ENCODE measurements at places on chromosomes 12 and 14. TPM values are rescaled to one million over a fixed set of nuclear protein-coding genes. Genes with fewer than 3 reads are reported as not detected.

Gene ACRBP
- 1.0 TPM for total RNA-seq

Gene PAH
- total RNA-seq: 2.8 TPM

Gene NTF3
- total RNA-seq: not detected

Gene GNPTAB
- 41.4 TPM for total RNA-seq

Gene PRB2
- total RNA-seq: not detected

Gene CLEC4C
- not detected for total RNA-seq

Gene RPL10L
- not detected for total RNA-seq

Gene CPNE8
- 14.2 TPM for total RNA-seq

DNA sequence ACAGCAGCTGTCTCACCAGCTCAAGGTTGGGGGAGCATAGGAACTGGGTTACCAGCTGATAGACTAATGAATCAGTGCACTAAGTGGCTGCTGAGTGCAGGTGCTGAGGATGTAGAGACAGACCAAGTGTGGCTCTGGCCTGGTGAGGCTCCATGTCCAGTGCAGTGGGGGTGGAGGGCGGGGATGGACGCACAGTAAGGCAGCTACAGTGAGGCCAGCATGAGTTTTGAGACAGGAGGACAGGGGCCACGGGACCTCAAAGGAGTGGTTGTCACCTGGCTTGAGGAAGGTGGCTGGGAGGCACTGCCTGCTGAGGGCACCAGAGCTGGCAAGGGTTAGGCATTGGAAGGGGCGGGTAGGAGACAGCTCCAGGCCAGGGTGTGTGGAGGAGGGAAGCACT is 37.0 kb downstream of the SYNE3 start:
- H3K36me3 ChIP-seq: no peaks in the 10 kb centered on the region
- no peak overlapping the region for H3K27ac ChIP-seq
- no peak for DNase-seq
- no peak overlapping the region for H3K4me3 ChIP-seq
- H3K4me1 ChIP-seq: peaks cover 20% of the 10 kb centered on the region

DNA sequence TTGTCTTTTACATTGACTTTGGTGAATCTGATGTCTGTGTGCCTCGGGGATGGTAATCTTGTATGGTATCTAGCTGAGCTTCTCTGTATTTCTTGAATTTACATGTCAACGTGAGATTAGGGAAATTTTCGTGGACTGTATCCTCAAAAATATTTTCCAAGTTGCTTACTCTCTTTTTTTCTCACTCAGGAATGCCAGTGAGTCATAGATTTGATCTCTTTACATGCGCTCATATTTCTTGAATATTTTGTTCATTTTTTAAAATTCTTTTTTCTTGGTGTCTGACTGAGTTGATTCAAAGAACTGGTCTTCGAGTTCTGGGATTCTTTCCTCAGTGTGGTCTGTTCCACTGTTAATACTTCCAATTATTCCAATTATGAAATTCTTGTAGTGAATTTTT is 207.7 kb downstream of the RAD51B start:
- H3K4me3 ChIP-seq: no peak overlapping the region
- no peaks in the 10 kb centered on the region for H3K27me3 ChIP-seq
- no peak overlapping the region for H3K27ac ChIP-seq
- DNase-seq: no peak

- no peaks in the 10 kb centered on the region for H3K4me1 ChIP-seq
- H3K36me3 ChIP-seq: no peaks in the 10 kb centered on the region
Measured at GRCh38 chr12:89427508-89428156, 75.3 kb upstream of the DUSP6 start.

GRCh38 chr12:110622582-110622981 is 8.7 kb downstream of the TCTN1 start:
- H3K4me1 ChIP-seq: no peaks in the 10 kb centered on the region
- no peaks in the 10 kb centered on the region for H3K27me3 ChIP-seq

GRCh38 chr12:117872546-117873169 is 96.1 kb downstream of the KSR2 start:
- no peak for DNase-seq
- H3K27ac ChIP-seq: no peak overlapping the region
- no peaks in the 10 kb centered on the region for H3K36me3 ChIP-seq
- H3K4me1 ChIP-seq: peaks cover 14% of the 10 kb centered on the region
- no peaks in the 10 kb centered on the region for H3K27me3 ChIP-seq
- H3K4me3 ChIP-seq: no peak overlapping the region

DNA sequence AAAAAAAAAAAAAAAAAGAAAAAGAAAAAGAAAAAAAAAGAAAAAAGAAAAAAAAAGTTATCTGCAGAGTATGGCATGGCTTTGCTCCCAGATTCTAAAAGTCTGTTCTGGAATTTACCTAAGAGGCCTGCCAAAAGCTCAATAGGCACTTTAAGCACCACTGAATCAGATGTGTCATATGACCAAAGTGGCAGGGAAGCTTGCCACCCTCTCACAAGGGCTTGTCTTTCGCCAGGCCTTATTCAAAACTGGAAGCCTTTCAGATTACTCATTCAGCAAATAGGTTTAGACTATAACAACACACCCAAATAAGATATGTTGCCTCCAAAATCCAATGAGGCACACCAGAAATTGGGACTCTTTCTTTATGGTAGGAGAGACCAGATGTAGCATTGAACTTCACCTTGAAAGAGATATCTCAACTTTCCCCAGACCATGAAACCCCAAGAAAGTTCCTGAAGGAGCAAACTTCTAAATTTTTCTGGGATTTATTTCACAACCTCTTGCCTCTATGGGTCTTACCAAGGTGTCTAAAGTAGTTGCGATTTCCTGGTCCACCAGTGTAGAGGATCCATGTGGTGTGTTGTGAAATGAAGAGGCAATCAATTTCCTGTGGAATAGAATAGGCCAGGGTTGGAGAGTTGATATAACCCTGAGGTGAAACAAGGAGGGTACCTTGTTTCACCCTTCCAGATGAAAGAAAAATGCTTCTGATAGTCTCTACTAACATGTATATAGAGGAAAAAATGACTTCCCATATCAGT is 218.8 kb downstream of the DAD1 start:
- no peaks in the 10 kb centered on the region for H3K36me3 ChIP-seq
- H3K27ac ChIP-seq: no peak overlapping the region
- no peak overlapping the region for H3K4me3 ChIP-seq
- no peak for DNase-seq
- no peaks in the 10 kb centered on the region for H3K4me1 ChIP-seq
- peaks cover 17% of the 10 kb centered on the region for H3K27me3 ChIP-seq

DNA sequence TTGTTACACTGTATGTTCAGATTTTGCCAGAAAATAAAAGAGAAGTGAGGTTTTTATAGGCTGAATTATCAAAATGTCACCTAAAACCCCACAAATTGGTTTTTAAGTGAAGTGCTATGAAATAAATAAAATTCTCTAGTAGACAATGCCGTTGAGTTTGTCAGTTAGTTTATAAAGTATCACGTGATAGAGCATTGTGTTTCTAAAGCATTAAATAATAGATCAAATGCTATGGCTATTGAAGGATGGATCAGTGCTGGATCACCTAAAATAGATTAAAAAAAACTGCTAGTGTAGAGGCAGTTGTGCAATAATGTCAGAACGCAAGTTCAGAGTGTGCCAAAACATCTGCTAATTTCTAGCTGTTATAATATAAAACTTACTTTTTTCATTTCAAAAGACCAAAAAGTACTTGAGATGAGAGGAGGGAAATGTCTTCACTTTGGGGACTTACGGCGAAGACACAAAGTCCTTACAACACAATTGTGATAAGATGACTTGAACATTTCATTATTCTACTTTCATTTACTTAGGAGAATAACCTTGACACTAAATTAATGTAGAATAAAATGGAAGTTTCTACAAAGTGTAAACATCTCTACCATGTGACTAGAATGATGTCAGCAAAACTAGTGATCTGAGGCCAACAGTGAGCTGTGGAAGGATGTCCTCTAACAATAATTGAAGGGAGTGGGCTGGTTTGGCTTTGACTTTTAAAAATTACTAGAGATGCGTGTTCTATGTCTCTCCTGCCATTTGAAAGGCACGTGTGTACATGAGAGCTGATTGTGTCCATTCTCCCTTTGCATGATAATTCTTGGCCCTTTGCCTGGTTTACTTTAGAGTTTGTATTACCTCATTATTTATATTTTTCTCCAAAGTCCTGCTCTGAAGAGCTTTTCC is 154.4 kb upstream of the PDE3A start:
- H3K27me3 ChIP-seq: no peaks in the 10 kb centered on the region
- no peak overlapping the region for H3K27ac ChIP-seq
- no peak overlapping the region for H3K4me3 ChIP-seq
- H3K36me3 ChIP-seq: no peaks in the 10 kb centered on the region
- H3K4me1 ChIP-seq: peaks cover 16% of the 10 kb centered on the region
- no peak for DNase-seq

GRCh38 chr14:55752580-55753390 is 172.8 kb downstream of the KTN1 start:
- H3K4me3 ChIP-seq: no peak overlapping the region
- no peak for DNase-seq
- H3K27ac ChIP-seq: 0 out of 2 replicates have a peak overlapping the region, but pooled peaks have one; percentile 7

GRCh38 chr12:66041651-66042363 is 88.7 kb downstream of the LLPH start:
- H3K27ac ChIP-seq: no peak overlapping the region
- no peaks in the 10 kb centered on the region for H3K27me3 ChIP-seq
- peaks cover 9% of the 10 kb centered on the region for H3K4me1 ChIP-seq
- no peak for DNase-seq

- DNase-seq: no peak
- H3K36me3 ChIP-seq: no peaks in the 10 kb centered on the region
- H3K27me3 ChIP-seq: no peaks in the 10 kb centered on the region
- no peak overlapping the region for H3K27ac ChIP-seq
- no peak overlapping the region for H3K4me3 ChIP-seq
- no peaks in the 10 kb centered on the region for H3K4me1 ChIP-seq
Measured at GRCh38 chr12:118742431-118742830, 238.9 kb upstream of the SRRM4 start.

GRCh38 chr14:74223016-74223415 is 16.2 kb upstream of the VSX2 start:
- no peak overlapping the region for H3K4me3 ChIP-seq
- peaks cover 4% of the 10 kb centered on the region for H3K4me1 ChIP-seq
- H3K36me3 ChIP-seq: no peaks in the 10 kb centered on the region
- H3K27me3 ChIP-seq: no peaks in the 10 kb centered on the region

GRCh38 chr12:43167691-43168090 is 384.3 kb downstream of the ADAMTS20 start:
- no peaks in the 10 kb centered on the region for H3K36me3 ChIP-seq
- H3K27ac ChIP-seq: no peak overlapping the region
- H3K27me3 ChIP-seq: no peaks in the 10 kb centered on the region

DNA sequence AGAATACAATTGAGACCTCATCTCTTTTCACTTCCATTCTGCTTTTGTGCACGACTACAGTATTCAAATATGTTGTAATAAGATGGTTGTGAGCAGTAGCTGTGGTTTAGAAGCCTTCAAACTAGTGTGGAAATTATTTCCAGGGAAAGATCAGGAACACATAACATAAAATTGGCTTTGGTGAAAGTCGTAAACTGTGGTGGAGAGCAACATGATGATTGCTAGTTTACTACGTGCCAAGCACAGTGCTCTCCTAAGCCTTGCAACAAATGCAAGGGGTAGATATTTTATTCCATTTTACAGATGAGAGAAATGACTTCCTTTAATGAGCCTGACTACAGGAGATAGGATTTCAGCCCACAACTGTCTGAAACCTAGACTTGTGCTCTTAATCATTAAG is 172.4 kb upstream of the LMNTD1 start:
- no peaks in the 10 kb centered on the region for H3K4me1 ChIP-seq
- no peak overlapping the region for H3K4me3 ChIP-seq
- no peaks in the 10 kb centered on the region for H3K36me3 ChIP-seq
- H3K27ac ChIP-seq: no peak overlapping the region

DNA sequence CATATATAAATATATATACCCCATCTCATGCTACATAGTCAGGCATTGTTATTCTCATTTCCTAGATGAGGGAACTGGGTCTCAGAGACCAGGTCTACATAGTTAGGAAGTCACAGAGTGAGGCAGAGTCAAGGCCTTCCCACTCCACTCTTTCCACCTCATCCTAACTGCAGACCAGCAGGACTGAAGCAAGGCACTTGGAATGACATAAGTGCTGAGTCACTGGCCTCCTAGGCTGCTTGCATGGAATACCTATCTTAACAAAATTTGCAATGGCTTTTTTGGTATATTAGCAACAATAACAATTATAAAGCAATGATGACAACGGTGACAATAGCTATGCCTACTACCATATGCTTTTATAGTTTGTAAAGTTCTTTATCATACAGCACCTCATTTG is 5.4 kb upstream of the ANO4 start:
- no peaks in the 10 kb centered on the region for H3K27me3 ChIP-seq
- no peak overlapping the region for H3K4me3 ChIP-seq
- peaks cover 8% of the 10 kb centered on the region for H3K4me1 ChIP-seq
- no peak for DNase-seq

DNA sequence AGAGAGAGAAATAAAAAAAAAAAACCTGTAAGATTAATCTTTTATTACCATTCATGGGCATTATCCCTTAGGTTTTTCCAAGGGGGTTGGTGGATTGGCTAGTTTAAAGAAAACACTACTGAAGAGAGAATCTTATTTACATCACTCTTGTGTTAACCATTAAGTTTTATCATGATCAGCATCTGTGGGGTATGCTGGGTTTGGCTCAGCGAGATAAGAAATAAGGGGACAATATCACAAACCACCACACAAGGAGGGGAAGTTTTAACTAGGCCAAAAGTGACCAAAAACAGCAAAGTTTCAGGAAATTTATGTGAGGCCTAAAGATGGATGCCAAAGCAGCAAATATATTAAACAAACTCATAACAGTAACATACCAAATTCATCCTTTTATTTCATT is 548.6 kb downstream of the SLC16A7 start:
- no peaks in the 10 kb centered on the region for H3K36me3 ChIP-seq
- no peak overlapping the region for H3K27ac ChIP-seq
- peaks cover 11% of the 10 kb centered on the region for H3K4me1 ChIP-seq
- no peak overlapping the region for H3K4me3 ChIP-seq

DNA sequence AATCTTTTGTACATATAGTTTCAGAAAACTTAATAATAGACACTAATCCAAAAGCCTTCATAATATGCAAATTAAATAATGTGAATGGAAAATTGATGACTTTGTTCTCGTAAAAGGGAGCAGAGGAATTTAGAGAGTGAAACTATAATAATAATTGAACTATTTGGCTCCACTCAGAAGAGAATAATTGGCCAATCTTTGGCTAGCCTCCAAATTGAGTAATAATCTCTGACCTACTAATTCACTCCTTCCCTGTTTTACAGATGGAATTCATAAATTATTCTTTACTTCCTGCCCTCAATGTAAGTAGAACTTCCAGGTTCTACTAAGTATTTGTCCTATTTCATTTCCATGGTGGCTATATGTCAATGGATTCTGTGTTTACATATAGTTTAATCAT is 15.8 kb downstream of the TRIM9 start:
- no peak overlapping the region for H3K4me3 ChIP-seq
- no peak overlapping the region for H3K27ac ChIP-seq
- H3K36me3 ChIP-seq: no peaks in the 10 kb centered on the region
- no peak for DNase-seq

DNA sequence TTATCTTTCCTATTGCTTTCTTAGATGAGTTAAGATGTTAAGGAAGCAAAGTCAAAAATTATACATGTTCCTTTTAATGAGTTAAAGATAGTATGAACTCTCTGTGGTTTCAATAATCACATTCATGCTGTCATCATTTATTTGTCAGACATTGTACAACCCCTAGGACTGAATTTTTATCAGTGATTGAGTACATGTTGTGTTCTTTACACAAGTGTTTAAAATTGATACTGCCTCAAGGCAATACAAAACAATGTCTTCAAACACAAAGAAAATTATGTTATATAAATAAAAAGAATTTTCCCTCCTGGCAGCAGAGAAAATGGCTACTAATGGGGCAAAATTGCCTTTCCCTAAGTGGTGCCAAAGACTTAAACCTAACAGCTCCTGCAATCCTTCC is 34.6 kb upstream of the KCNJ8 start:
- DNase-seq: no peak
- no peak overlapping the region for H3K4me3 ChIP-seq
- no peaks in the 10 kb centered on the region for H3K4me1 ChIP-seq
- no peaks in the 10 kb centered on the region for H3K36me3 ChIP-seq
